ENCODE measurements at places on chromosomes 5 and 9.

DNA sequence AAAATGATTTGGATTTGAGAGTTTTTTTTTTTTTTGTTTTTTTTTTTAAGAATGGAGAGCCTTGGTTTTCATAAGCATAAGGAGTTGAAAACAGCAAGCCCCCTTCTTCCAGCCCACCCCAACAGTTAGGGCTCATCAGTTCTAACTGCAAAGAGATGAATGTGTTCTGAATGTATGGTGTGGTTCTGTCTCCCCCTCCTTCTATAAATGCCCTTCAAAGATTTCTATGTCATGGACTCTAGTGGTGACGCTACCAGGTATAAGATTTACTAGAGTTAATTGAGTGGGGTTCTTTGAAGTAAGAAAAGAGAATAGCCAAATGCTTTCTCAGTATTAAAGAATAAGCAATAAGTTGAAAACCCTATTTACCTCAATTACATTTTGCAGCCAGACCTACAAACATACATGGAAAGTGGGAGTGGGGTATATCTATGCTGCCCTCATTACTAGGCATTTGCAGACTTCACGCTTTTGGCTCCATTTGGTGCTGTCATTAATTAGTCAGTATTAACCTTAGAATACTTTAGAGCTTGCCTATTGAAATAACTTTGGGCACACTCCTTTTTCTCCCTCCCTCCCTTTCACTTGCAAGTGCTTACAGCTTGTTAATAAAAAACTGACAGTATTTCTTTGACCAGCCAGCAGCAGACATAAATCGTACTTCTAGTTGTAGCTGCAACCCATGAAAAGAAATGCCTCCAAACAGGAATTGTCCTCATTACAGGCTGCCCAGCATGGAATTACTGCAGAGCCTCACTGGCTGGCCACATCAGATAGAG is 667.2 kb upstream of the ZNF608 start:
- DNase-seq: peak; percentile 53

- no peak for DNase-seq
Measured at GRCh38 chr5:30347858-30348257, 845.6 kb upstream of the CDH6 start.

GRCh38 chr9:35464141-35465025 is 25.5 kb upstream of the RUSC2 start:
- no peak for DNase-seq

DNA sequence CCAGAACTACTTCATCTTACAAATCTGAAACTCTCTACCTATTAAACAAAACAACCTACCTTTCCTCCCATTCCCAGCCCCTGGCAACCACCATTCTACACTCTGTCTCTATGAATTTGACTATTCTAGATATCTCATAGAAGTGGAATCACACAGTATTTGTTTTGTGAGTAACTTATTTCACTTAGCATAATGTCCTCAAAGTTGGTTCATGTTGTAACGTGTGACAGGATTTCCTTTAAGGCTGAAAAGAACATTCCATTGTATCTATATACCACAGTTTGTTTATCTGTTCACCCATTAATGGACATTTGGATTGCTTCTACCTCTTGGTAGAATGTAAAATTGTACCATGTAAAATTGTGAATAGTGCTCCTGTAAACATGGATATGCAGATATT is 70.1 kb upstream of the NXNL2 start:
- no peak for DNase-seq

- no peak for DNase-seq
Measured at GRCh38 chr9:86741311-86742208, 205.7 kb downstream of the GAS1 start.

- no peak for DNase-seq
Measured at GRCh38 chr9:135212961-135213360, 125.5 kb downstream of the OLFM1 start.

GRCh38 chr9:114631166-114631565 is 20.1 kb downstream of the TMEM268 start:
- no peak for DNase-seq

DNA sequence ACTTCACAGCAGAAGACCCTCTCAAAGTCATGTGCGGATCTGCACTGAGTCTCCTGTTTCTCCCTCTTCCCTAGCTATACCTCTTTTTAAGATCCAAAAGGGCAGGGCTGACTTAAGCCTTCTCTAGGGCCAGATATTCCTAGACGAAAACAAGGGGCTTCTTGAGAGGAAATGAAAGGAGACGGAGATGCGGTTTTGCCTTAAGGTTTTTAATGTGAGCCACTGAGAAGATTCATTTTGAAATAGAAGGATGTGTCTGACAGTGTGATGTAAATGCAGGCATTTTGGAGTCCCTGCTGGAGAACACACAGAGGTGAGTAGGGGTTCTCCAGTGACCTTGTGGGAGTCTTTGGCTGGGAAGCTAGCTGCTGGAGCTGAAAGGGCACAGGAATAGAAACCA is 15.6 kb upstream of the IL12B start:
- DNase-seq: no peak

DNA sequence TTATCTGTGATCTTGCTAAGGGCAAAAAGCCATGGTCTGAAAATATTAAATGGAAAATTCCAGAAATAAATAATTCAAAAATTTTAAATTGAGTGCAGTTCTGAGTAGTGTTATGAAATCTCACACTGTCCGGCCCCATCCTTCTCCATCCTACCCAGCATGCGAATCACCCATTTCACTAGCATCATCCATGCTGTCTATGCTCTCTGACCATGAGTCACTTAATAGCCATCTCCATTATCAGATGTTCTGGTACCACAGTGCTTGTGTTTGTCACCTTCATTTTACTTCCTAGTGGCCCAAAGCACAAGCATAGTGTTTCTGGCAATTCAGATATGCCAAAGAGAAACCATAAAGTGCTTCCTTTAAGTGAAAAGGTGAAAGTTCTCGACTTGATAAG is 63.3 kb upstream of the SMC5 start:
- DNase-seq: no peak

- DNase-seq: no peak
Measured at GRCh38 chr5:124025306-124025845, 513.4 kb downstream of the CSNK1G3 start.

DNA sequence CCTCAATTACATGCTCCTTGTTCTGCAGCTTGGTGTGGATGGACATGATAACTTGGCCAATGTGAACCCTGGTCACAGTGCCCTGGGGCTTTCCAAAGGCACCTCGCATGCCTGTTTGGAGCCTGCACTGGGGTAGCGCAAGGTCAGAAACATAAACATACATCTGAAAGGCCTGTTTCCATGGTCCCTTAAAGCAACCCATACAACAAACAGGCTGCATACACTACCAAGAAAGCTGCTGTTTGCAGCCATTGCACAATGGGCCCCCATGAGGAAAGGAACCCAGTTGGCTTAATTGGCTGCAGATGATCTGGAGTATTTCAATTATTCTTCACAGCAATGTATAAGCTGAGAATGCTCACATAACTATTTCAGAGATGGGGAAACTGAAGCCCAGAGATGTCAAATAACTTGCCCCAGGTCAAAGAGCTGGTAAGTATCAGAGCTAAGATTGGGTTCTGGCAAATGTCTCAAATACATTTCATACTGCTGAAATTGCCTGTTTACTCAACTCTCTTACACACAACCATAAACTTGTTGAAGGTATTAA is 233.9 kb downstream of the ASTN2 start:
- DNase-seq: no peak

GRCh38 chr5:132800545-132800944 is 12.6 kb upstream of the SOWAHA start:
- peak; percentile 59 for DNase-seq

GRCh38 chr5:92147798-92148197 is 764.7 kb upstream of the ARRDC3 start:
- DNase-seq: no peak

- DNase-seq: peak; percentile 48
Measured at GRCh38 chr5:132227485-132228240, at the start of gene P4HA2. P4HA2 (minus strand) TSS chr5:132227853; CDS start chr5:132218626, 9,227 bp downstream.

DNA sequence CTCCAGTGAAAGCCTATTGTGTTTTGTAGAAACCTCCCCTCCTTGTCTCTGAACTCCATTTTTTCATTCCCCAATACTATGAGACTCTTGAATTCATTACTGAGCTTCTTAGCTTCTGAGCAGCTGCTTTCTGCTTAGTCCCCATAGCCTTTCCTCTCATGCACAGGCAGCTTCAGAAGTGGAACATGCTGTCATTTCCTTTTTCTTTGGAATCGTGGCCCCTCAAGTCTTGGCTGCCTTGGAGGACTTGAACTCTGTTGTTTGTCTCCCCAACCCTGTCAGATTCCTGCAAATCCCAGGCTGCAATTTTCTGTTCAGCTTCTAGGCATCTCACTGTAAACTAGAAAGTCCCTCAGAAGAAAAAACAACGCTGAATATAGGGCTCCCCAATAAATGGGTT is 268.5 kb downstream of the ARRDC3 start:
- no peak for DNase-seq

GRCh38 chr9:20775683-20776082 is 91.6 kb downstream of the FOCAD start:
- no peak for DNase-seq

DNA sequence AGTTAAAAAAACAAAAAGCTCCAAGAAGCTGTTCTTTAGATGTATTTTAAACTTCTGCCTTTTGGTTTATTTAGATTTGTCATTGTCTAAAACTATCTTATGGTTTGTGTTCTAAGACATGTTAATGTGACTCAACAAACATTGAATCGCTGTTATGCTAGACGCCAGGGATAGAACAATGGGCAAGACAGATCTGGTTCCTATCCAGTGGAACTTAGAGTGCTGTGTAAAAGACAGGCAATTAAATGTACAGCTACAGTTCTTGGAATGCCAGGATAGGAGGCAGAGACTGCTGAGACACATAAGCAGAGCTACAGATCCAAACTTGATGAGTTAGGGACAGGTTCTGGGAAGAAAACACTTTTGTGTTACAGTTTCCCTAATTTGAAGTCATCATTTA is 22.4 kb downstream of the LYRM7 start:
- DNase-seq: no peak

GRCh38 chr5:99025298-99026045 is 96.7 kb upstream of the CHD1 start:
- no peak for DNase-seq

- DNase-seq: no peak
Measured at GRCh38 chr5:14706615-14707021, 42.1 kb downstream of the OTULIN start.

DNA sequence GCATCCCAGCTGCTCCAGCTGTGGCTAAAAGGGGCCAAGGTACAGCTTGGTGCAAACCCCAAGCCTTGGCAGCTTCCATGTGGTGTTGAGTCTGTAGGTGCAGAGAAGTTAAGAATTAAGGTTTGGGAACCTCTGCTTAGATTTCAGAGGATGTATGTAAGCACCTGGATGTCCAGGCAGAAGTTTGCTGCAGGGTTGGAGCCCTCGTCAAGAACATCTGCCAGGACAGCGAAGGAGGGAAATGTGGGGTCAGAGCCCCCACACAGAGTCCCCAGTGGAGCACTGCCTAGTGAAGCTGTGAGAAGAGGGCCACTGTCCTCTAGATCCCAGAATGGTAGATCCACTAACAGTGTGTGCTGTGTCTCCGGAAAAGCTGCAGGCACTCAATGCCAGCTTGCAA is 236.2 kb upstream of the ADRA1B start:
- DNase-seq: no peak

DNA sequence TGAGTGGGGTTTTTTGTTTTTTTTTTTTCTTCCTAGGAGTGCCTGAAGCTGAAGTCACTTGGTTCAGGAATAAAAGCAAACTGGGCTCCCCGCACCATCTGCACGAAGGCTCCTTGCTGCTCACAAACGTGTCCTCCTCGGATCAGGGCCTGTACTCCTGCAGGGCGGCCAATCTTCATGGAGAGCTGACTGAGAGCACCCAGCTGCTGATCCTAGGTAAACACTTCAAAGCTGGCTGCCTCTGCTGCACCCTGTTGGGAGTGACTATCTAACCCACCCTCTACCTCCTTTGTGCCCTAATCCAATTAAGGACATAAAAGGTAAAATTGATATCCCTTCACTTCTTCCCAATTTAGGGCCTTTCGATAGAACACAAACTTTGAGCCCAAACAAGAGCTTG is 206.8 kb downstream of the SAXO1 start:
- DNase-seq: no peak

- no peak for DNase-seq
Measured at GRCh38 chr9:23477908-23478307, 348.1 kb downstream of the ELAVL2 start.

DNA sequence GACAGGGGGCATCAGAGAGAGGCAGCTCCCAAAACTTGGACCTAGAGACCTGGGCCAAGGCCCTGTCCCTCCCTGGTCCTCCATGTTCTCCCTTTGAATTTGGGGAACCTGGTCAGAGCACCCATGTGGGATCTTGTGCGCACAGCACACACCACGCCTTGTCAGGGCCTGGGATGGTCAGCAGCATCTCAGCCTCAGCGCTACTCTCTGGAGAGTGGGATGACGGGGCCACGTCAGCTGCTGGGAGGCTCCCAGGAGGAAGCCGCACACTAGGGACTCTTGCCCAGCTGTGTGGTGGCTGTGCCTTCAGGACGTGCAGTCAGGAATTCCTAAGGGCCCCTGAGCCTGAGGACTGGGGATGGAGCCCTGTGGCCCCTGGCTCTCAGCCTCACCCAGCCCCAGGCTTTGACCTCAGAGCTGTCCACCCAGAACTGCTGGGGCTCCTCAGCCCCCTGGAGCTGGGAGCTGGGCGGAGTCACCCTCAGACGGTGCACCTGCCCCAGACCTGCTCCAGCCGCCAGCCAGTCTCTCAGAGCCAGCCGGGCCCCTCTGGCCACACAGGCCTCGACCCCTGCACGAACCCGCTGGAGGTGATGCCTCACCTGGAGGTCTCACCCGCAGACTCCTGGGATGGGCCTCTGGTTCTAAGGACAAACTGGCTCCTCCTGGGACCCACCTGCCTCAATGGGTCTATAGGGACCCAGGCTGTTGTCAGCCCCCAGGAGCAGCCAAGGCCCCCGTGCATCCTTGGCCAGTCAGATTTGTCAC is 38.3 kb upstream of the EGFL7 start:
- no peak for DNase-seq

- DNase-seq: no peak
Measured at GRCh38 chr5:71384706-71385105, 70.7 kb upstream of the BDP1 start.

GRCh38 chr5:156654444-156654843 is 195.7 kb upstream of the PPP1R2B start:
- no peak for DNase-seq

DNA sequence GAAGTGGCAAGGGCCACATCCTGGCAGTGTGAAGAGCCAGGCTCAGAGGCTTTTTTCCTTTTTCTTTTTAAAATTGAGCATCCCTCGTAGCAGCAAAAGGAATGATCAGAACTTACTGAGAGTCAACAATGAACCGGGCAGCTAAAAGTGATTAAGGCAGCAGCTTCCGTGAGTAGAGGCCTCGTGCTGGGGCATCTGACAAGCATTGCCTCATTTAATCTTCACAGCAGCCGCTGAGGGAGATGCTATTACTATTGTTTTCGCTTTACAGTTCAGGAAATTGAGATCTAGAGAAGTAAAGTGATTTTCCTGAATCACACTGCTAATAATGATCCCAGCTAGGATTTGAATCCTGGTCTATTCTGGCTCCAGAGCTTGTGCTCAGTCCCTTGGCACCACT is 30.7 kb upstream of the PTGS1 start:
- no peak for DNase-seq

DNA sequence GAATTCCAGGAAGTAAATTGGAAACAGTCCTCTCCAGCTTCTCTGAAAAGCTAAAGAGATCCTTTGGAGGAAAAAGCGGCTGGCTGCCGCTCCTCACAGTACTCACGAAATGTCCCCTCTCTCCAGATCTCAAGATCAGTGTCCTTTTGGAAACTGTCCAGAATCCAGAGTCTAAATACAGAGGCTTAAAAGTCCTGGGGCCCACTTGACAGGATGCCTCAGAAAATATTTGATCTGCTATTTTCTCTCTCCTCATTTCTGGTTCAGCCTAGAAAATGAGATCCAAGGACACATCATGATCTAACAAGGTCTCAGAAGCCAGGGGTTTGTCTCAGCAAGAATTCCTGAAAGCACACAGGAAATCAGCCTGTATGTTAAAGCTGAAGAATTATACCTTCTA is 7.2 kb downstream of the C1QTNF2 start:
- DNase-seq: no peak
